ENCODE measurements at places on chromosomes 12 and 14.

DNA sequence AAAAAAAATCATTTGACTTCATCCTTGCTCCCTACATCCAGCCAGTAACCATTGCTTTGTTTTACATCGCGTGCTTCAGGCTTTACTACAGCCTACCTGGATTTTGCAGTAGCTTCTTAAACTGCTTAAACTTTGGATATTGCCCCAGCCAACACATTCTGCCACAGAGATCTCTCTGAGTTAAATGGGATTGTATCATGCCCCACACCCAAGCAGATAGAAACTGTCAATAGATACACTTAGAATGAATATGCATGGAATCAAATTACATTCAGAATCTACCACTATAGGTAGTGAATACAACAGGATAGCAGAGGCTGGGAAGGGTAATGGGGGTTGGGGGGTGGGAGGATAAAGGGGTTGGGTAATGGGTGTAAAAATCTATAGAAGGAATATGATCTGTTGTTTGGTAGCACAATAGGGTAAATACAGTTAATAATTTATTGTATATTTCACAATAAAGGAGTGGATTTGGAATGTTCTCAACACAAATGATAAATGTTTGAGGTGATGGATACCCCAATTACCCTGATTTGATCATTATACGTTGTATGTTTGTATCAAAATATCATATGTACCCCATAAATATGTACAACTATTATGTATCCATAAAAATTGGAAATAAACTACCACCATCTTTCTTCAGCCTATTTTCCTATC, 2.7 kb upstream of the MYRFL start:
- no peak for DNase-seq

- DNase-seq: no peak
These were observed 41.3 kb downstream of the SLC16A7 start for GRCh38 chr12:59636945-59637691.

GRCh38 chr12:91863702-91864101, 281.9 kb downstream of the BTG1 start:
- no peak for DNase-seq

GRCh38 chr12:56222531-56222895, 791 bp upstream of the RNF41 start:
- no peak for DNase-seq

- no peak for DNase-seq
These were observed 172.9 kb downstream of the CACNA1C start for GRCh38 chr12:2225696-2226095.

- no peak for DNase-seq
These were observed 476 bp upstream of the TRAFD1 start for GRCh38 chr12:112124918-112125249.

GRCh38 chr12:7064516-7064915, 4.0 kb downstream of the C1S start:
- no peak for DNase-seq

DNA sequence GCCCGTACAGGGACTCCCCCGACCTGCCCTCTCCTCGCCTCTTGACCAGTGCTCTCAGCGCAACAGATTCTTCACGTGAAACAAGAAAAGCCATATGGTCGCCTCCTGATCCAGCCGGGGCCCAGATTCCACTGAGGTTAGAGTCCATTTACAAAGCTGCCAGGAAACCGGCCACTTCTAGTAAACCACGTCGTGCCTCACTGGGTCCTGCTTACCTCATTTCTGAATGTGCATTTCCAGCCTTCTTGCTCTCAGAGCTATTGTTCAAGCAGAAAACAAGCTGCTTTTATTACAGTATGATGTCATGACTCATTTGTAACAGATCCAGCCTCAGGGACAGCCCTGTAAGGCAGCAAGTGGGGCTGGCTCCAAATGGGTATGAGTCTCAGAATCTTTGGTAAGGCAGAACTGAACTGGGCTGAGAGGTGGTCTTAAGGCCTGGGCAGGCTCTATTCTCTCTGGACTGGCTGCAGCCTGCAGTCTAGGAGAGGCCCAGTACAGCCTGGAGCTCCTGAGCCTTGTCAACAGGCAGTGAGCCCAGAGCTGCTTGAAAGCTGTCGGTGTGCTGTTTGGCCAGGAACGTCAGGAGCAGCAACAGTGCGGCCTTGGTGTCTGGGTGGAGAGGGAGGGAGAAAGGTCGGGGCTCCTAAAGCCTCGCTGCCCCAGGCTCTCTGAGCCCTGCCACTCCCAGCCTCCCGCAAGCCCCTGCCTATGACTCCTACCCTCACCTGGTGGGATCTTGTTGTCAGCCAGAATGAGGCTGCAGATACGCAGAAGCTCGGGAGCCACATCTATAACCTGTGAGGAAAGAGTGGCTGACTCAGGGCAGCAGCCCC, 8.3 kb downstream of the REC8 start:
- peak; percentile 21 for DNase-seq

DNA sequence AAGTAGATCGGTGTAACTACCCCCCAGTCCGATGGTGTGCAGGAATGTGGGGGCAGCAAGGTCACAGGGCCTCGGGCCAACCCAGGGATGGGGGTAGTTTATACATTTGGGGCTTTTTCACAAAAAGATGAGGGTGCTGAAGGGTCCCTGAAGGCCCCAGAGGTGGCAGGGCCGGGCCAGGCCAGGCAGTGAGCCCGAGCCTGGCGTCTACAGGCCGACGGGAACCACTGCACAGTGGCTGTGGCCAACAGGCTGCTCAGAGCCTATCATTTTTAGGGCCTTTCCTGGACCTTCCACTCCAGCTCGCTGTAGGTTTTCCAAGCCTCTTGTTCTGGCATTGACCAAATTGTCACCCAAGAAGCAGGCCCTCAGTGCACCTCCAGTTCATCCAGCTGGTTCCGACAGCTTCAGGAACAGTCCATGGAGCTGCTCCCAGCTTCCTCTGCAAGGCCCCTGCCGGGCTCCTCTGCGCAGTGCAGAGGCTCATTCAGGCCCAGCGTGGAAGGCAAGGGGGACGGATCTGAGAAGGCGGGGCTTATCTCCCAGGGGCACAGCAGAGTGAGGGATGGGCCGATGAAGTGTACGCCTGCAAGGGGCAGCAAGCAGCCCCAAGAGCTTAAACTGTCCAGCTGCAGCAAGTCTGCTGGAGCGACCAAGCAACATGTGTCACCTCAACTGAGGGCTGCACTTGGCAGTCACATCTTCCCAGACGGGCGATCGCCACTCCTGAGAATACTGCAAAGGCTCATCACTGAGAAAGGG, 13.9 kb downstream of the CDCA4 start:
- DNase-seq: no peak

- DNase-seq: no peak
These were observed 51.2 kb upstream of the NOS1 start for GRCh38 chr12:117412465-117413188.

GRCh38 chr14:92494512-92494911, 19.1 kb upstream of the RIN3 start:
- DNase-seq: no peak

DNA sequence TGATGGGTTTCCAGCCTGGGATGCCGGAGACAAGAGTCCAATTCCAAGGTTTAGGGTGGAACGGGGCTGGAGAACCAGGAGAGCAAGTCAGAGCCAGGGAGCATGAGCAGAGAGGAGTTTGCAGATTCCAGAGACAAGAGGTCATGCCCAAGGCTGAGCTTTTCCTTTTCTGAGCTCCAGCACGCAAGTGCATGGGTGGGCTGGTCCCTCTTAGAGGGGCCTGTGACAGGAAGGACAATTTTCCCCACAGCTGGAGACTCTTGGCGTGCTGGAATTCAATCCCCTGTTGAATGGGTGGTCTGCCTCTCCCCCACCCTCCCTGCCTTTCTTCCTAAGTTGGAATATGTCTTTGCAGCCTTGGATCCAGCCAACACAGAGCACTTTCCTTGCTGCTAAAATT, 431.9 kb downstream of the BCL11B start:
- DNase-seq: no peak

DNA sequence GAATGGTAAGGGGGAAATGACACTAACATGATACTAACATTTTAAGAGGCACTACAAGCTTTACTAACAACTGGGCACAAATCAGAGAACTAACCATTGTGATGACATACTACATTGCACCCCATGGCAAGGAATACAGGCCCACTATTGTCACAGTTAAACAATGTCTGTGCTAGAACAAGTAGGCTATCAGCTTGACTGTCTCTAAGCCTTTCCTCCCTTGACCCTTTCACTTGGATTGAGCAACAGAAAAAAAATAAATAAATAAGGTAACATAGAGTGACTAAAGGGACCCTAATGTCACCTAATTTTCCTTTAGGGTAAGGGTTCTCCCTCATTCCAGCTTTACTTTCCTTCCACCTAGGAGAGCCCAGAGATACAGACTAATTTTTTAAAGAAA, 4.4 kb downstream of the SLC38A2 start:
- no peak for DNase-seq

DNA sequence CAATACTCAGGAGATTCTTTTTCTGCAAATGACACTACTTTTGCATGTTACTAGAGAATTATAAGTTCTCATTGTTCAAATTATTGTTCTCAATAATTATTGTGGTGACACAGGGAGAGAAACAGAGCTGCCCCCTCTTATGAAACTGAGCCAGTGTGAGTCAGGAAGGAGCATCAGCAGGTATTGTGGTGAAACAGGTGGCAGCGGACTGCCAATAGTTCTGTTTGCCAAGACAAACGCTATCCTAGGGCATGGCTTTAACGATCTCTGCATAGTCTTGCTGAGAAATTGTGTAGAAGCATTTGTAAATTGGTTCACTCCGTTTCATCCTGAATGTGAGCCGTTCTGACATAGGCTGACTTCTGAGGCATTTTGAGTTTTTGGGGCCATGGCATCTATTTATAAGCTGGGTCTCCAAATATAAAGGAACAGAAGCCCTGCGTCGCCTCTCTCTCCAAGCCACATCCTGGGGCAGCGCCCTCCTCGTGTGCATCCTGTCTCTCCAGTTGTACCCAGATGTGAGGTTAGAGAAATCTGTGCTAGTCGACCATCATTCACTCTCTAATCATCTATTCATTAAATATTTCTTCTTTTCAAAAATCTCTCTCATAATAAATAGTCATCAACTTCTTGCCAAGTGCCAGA, 15.8 kb upstream of the PPP4R4 start:
- peak; percentile 8 for DNase-seq

DNA sequence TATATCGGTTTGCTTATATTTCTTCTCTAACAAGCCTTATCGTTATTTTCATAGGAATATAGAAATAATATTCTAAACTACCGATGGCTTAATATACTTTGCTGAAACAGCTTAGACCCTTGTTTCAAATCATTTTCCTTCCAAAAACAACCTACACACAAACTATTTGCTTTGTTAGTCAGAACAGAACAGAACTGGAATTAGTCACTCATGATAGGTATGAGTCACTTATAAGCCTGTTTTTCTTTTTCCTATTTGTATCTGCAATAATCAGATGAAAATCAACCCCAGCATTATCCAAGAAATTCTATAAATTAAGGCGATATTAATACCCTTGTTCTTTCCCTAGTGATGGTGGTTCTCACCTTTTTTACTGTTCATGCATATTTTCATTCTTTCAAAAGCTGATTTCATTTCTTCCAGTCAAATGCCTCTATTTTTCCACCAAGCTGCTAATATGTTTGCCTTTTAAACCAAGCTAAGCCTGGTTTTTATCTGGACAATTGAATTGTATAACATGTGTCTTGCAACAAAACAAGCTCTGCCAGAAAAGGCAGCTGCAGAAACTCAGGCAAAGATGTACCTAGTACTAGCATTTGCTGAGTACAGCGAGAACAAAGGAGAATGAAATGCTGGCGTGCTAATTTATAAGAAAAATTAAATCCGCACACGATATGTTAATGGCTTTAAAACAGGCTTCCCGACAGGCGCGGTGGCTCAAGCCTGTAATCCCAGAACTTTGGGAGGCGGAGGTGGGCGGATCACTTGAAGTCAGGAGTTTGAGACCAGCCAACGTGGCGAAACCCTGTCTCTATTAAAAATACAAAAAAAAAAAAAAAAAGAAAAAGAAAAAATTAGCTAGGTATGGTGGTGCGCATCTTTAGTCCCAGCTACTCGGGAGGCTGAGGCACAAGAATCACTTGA, 1418.2 kb downstream of the AACS start:
- no peak for DNase-seq

DNA sequence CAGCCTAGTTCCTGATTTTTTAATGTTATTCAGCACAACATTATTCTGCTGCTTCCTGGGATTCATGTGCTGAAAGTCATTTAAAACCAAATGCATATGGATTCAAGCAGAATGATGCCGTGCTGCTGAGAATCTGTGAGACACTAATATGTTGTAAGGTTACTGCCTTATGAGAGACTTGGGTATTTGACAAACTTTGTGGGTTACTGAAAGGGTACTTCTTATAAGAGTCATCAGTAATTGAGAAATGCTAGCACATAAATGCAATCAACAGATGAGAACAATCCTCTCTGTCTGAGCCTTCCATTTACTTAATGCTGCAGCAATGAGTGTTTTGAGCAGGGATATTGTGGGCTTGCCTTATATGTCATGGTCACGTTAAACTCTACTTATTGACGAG, 175.7 kb downstream of the NPAS3 start:
- DNase-seq: no peak

DNA sequence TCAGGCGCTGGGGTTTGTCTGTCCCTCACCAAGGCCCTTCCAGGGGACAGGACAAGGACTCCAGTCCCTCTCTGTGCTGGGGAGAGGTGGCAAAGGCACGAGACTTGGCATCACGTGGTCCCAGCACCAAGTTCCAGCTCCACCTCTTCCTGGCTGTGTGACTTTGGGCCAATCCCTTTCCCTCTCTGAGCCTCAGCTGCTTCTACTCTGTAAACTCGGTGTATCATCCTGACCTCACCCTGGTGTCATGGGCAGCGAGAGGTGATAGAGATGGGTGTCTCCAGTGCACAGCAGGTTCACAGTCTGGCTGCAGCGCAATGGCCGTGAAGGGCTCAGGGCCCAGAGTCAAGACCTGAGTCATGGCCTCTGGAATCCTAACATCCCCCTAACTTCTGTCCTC, 54.0 kb downstream of the MVK start:
- no peak for DNase-seq

- DNase-seq: peak; percentile 46
These were observed 31.2 kb upstream of the USP44 start for GRCh38 chr12:95582230-95583058.

GRCh38 chr12:54394281-54394719, 9.8 kb upstream of the ZNF385A start:
- peak; percentile 62 for DNase-seq

DNA sequence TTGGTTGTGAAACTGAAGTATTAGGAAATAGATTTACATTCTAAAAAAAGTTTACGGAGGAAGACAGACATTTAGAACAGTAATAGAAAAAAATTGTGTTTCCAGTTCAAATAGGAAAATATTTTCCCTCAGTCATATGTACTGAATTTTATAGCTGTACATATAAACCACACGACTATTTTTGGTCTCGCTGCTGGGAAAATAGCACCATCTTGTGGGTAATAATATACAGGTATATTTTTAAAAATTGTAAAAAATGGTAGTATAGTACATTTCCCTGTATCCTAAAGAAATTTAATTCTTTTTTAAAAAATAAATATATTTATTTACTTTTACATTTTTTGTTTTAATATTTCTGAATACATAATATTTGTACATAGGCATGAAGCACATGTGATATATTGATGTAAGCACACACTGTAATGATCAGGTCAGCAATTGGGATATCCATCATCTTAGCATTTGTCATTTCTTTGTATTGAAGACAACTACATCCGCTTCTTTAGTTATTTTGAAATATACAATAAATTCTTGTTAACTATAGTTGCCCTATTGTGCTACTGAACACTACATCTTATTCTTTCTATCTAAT, 168.6 kb downstream of the ALX1 start:
- DNase-seq: peak; percentile 9

All from NCI-H2029 treated with DMSO at 0.1 percent for 48 hours (cell line).